ENCODE measurements at places on chromosomes 6 and 20.

GRCh38 chr20:1619861-1620444 lies at the start of gene SIRPB1:
Gene SIRPB1 (minus strand): TSS chr20:1620009. CDS start chr20:1619944, 65 bp downstream.
- no peak for DNase-seq

DNA sequence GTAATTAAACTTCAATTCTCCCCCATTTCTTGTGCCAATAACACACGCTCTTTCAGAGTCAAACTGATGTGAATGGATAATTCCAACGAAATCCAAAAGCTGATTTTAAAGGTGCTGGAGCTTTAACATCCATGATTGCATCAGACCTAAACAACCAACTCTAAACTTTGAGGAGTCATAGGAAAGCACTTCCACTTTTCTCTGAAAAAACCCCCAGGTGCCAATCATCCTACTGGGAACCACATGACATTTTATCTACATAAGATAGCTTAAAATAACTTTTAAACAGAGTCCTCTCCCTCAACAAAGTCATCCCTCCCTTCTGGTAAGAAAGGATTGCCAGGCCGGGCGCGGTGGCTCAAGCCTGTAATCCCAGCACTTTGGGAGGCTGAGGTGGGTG lies 167.7 kb upstream of the PDE10A start:
- no peak for DNase-seq

- DNase-seq: no peak
These were observed 236.0 kb upstream of the ECI2 start for GRCh38 chr6:4371207-4371921.

DNA sequence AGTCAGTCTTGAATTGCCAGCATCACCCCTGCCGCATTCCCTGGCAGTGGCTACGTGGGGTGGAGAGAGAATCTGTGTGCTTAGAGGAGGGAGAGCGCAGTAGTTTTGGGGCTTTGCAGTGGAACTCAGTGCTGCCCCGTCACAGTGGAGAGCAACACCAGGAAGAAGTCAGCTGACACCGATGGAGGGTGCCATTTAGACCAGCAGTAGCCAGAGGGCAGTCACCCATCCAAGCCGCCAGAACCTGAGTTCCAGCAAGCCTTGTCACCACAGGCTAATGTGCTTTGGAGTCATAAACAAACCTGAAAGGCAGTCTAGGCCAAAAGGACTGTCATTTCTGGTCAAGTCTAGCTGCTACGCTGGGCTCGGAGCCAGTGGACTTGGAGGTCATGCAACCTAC lies 22.0 kb upstream of the PERP start:
- DNase-seq: no peak

DNA sequence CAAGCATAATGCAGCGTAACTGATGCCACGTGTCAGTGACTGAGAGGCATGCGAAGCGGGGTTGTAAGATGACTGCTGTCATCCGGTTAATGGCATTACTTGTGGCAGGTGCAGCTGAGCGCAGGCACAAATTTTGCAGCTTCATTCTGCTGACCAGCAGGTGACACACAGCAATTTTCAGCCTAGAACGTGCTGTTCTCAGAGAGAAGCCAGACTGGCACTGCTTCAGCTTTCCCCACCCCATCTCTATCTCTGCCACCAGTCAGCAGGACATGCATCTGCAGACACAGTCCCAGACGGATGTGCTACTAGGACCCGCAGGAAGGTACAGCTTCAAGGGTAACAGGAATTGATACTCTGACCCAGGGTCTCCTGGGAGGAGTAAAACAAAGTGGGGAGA lies 221.8 kb downstream of the KIF16B start:
- no peak for DNase-seq

DNA sequence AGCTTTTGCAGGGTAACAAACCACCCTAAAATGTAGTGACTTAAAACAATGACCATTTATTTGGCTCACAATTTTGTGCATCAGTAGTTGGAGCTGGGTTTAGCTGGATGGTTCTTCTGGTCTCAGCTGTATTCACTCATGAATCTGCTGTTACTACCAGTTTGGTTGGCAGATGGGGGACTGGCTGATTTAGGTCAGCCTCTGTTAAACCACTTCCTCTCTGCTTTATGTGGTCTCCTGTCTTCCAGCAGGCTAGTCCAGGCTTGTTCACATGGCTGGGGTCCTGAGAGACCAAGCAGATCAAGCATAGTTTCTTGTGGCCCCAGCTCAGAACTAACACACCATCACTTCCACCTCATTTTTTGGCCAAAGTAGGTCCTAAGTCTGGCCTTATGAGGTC lies 67.2 kb upstream of the LAMP5 start:
- no peak for DNase-seq

GRCh38 chr6:98546376-98546775 lies 288.0 kb upstream of the POU3F2 start:
- DNase-seq: no peak

- DNase-seq: no peak
These were observed 49.0 kb downstream of the PTPRT start for GRCh38 chr20:43140726-43141125.

DNA sequence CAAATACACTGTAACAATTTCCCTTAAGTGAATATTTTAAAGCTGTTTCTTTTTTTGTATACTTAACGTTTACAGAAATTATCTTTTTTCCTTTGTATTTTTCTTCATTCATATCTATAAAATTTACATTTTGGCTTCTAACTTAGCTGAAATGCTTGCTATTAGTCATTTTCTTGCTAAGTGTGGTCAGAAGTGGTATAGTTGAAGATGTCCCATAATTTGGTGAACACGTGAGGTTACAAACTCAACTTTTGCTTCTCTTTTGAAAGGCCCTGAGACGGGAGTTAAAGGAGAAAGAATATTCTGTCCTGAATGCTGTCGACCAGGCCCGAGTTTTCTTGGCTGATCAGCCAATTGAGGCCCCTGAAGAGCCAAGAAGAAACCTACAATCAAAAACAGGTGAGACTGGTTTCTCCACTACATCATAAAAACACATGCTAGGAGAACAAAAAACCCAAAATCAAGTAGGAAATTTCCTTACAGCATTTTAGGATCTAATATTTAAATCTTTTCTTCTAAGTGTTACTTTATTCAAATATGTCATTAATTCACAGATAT lies 445.0 kb downstream of the UTRN start:
- no peak for DNase-seq

DNA sequence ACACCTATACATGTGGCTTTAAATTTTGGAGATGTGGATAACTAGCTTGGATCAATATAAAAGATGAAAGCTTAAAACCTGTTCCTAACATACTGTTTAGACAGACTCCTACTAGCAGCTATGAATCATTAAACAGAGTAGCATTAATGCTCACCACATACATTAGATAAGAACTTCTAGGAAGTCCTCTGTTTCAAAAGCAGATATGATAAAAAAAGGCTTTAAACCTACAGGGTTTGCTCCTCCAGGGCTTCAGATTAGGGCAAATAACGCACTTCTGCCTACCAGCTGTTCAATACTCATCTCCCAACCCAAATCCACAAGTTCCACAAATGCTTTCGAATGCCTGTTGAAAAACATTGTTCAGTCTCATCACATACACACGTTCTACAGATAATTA lies 1.5 kb downstream of the REPS1 start:
- DNase-seq: no peak

DNA sequence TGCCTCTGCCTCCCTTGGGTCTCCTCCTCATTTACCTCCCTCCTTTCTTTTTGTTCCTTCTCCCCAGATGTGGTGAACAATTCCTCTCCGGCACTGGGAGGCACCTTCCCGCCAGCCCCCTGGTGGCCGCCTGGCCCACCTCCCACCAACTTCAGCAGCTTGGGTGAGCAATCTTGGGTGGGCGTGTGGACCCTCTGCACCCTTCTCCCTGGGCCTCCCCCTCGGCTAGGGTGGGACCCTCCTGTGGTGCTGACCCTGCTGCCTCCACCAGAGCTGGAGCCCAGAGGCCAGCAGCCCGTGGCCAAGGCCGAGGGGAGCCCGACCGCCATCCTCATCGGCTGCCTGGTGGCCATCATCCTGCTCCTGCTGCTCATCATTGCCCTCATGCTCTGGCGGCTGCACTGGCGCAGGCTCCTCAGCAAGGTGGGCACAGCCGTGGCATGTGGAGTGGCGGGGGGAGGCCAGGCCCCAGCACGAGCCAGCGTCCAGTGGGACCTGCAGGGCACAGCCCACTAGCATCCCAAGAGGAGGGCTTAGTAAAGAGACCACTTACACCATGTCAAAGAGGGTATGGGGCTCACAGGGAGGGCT lies 8.8 kb downstream of the DDR1 start:
- no peak for DNase-seq

DNA sequence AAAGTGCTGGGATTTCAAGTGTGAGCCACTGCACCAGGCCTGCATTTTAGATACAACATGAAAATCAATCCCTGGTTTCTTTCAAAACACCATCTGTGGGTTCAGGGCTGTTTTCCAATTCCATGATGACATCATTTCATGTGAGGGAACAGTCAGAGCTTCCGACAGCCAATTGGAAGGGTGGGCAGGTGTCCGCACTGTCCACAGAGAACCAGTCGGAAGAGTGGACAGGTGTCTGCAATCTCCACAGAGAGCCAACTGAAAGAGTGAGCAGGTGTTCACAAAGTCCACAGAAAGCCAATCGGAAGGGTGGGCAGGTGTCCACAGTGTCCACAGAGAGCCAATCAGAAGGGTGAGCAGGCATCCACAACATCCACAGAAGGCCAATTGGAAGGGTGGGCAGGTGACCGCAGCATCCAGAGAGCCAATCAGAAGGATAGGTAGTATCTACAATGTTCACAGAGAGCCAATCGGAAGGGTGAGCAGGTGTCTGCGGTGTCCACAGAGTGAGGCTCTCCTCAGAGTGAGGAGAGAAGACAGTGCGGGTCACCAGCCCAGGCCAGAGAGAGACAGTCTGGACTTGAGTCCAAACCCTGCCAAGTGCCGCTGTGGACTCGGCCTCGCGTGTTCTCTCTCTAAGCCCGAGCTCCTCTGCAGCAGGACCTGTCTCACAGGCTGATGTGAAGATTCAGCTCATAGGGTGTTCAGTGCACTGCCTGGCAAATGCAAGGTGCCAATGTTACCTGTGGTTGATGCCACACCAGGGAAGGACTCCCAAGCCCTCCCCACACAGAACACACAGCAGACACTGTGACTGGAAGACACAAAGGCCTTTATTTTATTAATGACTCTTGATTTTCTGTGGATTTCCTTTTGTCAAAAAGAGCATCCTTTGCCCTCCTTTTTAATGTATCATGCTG lies 57.3 kb downstream of the DLL1 start:
- DNase-seq: no peak

DNA sequence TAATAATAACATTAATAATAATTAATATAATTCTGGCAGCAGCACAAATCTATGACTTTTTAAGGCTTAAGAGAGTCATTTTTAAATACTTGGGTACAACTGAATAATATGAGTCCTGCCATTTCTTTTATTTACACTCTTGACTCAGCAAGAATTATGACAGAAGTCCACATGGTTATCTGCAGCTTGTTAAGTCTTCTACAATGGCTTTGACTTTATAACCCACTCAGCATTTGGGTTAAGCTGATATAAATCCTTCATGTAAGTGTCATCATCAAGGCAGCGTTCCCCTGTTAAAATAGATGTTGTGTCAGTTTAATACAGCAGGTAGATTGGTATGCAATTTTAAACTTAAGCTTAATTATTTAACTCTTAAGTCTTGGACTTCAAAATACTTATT lies 131.7 kb downstream of the ARHGAP18 start:
- no peak for DNase-seq

DNA sequence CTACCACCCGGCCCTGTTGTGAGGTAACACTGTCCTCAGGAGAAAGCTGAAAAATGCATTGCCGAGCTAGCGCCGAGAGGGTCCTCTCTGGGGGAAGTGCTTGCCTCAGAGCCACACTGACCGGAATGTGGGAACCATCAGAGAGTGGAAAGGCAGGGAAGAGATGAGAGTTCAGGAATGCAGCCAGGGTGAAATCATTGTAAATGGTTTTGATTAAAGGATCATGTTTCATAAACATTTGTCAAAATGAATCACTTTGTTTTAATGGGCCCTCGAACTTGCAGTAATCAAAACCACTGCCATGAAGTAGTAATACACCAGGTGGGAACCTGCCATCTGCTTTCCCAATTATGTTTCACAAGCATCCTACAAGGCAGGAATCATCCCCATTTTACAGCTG lies 16.9 kb upstream of the IL17F start:
- no peak for DNase-seq

DNA sequence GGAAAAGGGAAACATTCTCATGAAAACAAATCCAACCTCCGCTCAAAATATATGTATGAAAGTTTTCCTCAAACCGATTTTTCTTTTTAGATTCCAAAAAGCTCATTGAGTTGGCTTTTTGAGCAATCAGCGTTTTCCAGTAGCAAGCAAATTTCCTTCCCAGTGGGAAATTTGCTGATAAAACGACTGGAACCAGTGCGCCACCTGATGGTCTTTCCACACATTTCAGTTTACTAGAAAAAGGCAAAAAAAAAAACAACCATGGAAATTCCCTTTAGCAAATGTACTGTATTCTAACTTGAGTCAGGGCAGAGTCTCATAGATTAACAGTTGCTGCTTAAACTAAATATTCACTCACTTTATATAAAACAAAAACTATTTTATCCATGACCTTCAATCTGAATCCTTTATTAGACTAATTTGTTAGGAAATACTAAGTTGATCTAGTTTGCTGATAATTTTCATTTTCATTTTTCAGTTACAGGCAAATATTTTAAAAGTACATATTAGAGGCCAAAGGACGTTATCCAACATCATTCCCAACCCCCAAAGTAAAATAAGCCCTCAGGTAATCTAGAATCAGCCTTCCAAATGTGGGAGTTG lies 271.5 kb downstream of the FOXA2 start:
- no peak for DNase-seq

DNA sequence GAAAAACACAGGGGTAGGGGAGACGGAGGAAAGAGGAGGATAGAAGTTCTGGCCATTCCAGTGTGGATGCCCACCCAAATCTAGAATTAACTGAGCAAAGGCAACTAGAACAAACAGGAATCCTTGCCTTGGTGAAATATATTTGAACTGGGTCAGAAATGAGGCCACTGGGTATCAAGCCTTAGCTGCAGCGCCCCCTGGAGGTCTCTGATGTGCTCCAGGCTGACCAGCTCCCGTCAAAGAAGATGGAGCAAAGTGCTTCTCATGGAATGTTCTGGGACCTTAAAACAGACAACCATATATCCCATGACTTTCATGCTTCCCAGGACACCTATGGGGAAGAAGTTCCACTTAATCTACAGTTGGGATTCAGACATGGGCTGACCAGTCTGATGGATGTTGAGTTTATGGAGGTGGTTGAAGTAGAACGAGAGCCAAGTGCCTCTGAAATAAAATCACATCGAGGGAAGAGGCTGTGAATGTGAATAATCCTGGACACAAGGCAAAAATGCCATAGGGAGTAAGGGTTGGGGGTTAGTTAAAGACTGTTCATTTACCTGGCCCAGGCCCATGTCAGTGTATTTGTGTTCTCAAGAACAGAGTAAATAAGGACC lies 50.4 kb downstream of the HLA-DPB1 start:
- DNase-seq: peak; percentile 87

- DNase-seq: no peak
These were observed 137.2 kb downstream of the EDN3 start for GRCh38 chr20:59437601-59438031.

DNA sequence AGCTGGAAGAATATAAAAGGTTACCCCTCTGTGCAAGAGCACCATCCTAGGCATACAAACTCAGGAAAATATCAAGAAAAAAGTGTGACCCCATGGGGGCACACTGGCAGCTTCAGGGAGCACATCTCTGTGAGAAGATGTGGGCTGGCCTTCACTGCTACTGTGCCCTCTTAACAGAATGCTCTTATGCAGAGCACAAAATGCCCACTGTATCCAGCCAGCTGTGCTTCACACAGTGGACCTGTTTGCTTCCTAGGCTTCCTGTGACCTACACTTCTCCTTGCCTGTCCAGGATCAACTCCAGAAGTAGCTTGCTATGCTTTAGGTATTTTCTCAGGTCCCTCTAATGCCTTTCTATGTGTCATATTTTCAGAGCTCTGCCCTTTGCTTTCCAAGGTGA lies 380.2 kb upstream of the MMS22L start:
- DNase-seq: no peak

GRCh38 chr6:9087470-9087869 lies 652.1 kb upstream of the SLC35B3 start:
- DNase-seq: no peak
